HepG2 (cell line): ENCODE measurements at places on chromosomes 4 and X. TPM values are rescaled to one million over a fixed set of nuclear protein-coding genes. Genes with fewer than 3 reads are reported as not detected.

Gene OPN1LW
- total RNA-seq = not detected in 2 replicates

Gene XG
- total RNA-seq = not detected in 2 replicates

Gene CTAG1B
- not detected in 2 replicates for total RNA-seq

Gene EBP
- 162 and 260 TPM in 2 replicates for total RNA-seq

Gene TDO2
- not detected in 2 replicates for total RNA-seq

Gene AFM
- total RNA-seq = 0.79 and 1.8 TPM in 2 replicates

Gene MAGEE2
- total RNA-seq = not detected in 2 replicates

Gene DDX53
- not detected in 2 replicates for total RNA-seq

Gene GUCY1A1
- total RNA-seq = not detected in 2 replicates

Gene SULT1B1
- total RNA-seq = 0.20 and 0.21 TPM in 2 replicates

Gene RNF150
- 0.02 TPM in 1 of 2 replicates, not detected in the other for total RNA-seq

Gene PLXNB3
- total RNA-seq = 1.2 and 3.0 TPM in 2 replicates

Gene CFI
- total RNA-seq = 152 and 337 TPM in 2 replicates

Gene ZNF330
- total RNA-seq = 43.4 and 61.1 TPM in 2 replicates

Gene GJB1
- total RNA-seq = 47.8 and 111 TPM in 2 replicates

Gene DCAF4L1
- total RNA-seq = 0.09 TPM in 1 of 2 replicates, not detected in the other

Gene CDKL2
- total RNA-seq = not detected in 2 replicates

Gene SMARCA5
- 37.5 and 58.4 TPM in 2 replicates for total RNA-seq

Gene MSX1
- 13.8 and 14.9 TPM in 2 replicates for total RNA-seq

Gene HERC5
- 0.29 and 0.33 TPM in 2 replicates for total RNA-seq

Gene TMEM154
- not detected in 2 replicates for total RNA-seq

Gene UGT2B15
- 0.04 TPM in 1 of 2 replicates, not detected in the other for total RNA-seq

Gene TSPAN6
- total RNA-seq = 78.4 and 133 TPM in 2 replicates

Gene NR3C2
- total RNA-seq = 0.32 and 0.46 TPM in 2 replicates

Gene DDX60
- 0.18 and 0.35 TPM in 2 replicates for total RNA-seq

Gene FAM9B
- not detected in 2 replicates for total RNA-seq

Gene CSAG1
- total RNA-seq = not detected in 2 replicates
